Esophagus muscularis mucosa (tissue), 4 donors: ENCODE measurements at places on chromosomes 5 and 9. TPM values are rescaled to one million over a fixed set of nuclear protein-coding genes. Genes with fewer than 3 reads are reported as not detected.

DNA sequence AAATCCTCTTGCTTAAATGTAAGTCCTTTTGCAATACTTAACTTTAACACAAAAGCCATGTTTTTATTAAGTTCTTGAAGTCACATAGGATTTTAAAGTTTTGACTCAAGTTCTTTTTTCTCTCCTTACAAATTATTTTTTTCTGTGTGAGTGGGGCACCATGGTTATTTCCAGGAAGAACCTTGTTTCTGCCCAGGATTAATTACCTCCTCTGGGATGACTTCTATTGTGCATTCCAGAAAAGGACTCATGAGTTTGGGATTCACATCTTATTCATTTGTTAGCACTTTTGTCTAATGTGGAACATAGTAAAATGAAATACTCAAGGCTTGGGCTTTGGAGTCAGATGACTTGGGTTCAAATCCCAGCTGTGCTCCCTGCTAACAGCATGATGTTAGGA lies 421.4 kb upstream of the WWC1 start:
- H3K36me3 ChIP-seq, result no peaks in the 10 kb centered on the region
- H3K27me3 ChIP-seq, result no peaks in the 10 kb centered on the region
- no peak overlapping the region for H3K27ac ChIP-seq
- DNase-seq, result no peak

- no peaks in the 10 kb centered on the region for H3K27me3 ChIP-seq
- H3K4me1 ChIP-seq, result peaks cover 7% of the 10 kb centered on the region
- H3K27ac ChIP-seq, result no peak overlapping the region
- DNase-seq, result no peak
Measured at GRCh38 chr5:115460472-115460871, 84.1 kb downstream of the FEM1C start.

- no peak overlapping the region for H3K4me3 ChIP-seq
- peak; percentile 80 for DNase-seq
- no peaks in the 10 kb centered on the region for H3K36me3 ChIP-seq
- H3K27me3 ChIP-seq, result no peaks in the 10 kb centered on the region
- H3K27ac ChIP-seq, result no peak overlapping the region
Measured at GRCh38 chr5:5629607-5629978, 207.1 kb downstream of the ICE1 start.

DNA sequence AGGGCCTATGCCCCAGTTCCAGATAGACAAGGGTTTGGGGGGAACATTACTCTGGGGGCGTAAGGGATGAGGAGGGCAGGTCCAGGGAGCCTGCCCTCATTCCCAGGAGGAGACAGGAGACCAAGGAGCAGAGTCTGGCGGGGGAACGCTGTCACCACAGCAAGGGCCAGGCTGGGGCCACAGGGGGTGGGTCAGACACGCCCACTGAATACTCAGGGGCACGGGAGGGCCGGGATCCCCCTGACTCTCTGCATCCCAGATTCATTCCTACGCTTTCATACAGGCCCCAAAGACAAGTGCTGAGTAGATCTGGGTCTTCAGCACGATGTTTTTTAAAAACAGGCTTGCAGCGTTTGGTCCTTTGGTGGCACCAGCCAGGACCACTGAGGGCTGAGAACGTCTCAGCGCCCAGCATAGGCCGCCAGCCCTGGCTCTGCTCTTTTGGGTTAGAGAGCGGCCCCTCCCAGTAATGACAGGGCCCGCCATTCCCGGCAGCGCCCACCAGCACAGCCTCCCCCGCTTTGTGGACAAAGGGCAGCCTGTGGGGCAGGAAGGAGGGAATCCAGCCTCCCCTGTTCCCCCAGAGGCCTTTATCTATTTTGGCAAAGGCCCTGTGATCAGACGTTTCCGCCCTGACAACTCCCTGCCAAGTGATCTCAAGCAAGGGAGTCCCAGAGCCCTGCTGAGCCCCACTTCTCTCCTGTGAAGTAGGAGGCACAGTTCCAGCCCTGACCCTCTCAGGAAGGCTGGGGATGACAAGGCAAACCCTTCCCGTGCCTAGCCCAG lies 24.9 kb downstream of the NEK6 start:
- H3K27ac ChIP-seq, result peak overlapping the region; percentile 83
- peaks cover 98% of the 10 kb centered on the region for H3K4me1 ChIP-seq
- H3K36me3 ChIP-seq, result no peaks in the 10 kb centered on the region
- no peak overlapping the region for H3K4me3 ChIP-seq
- no peak for DNase-seq
- H3K27me3 ChIP-seq, result no peaks in the 10 kb centered on the region

DNA sequence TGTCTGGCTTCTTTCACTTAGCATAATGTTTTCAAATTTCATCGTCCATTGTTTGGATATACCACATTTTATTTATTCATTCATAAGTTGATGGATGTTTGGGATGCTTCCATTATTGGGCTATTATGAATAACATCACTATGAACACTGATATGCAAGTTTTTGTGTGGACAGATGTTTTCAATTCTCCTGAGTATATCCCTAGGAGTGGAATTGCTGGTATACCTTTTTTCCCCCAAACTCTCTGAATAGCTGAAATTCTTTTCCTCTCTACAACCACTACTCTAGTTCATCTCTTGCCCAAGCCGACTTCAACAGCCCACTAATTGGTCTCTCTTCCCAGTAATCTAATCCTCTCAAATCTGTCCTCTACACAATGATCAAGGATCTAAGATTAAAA lies 4.7 kb upstream of the ZFR start:
- H3K36me3 ChIP-seq, result no peaks in the 10 kb centered on the region
- H3K4me1 ChIP-seq, result peaks cover 9% of the 10 kb centered on the region
- no peak overlapping the region for H3K27ac ChIP-seq
- no peak for DNase-seq
- H3K27me3 ChIP-seq, result no peaks in the 10 kb centered on the region
- H3K4me3 ChIP-seq, result no peak overlapping the region

DNA sequence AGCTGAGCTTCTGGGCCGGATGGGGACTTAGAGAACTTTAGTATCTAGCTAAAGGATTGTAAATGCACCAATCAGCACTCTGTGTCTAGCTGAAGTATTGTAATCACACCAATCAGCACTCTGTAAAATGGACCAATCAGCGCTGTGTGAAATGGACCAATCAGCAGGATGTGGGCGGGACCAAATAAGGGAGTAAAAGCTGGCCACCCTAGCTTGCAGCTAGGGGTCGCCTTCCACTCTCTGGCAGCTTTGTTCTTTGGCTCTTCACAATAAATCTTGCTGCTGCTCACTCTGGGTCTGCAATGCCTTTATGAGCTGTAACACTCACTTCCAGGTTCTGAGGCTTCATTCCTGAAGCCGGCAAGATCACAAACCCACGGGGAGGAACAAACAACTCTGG lies 354.0 kb downstream of the PRR16 start:
- H3K4me1 ChIP-seq, result no peaks in the 10 kb centered on the region
- H3K27ac ChIP-seq, result no peak overlapping the region
- no peaks in the 10 kb centered on the region for H3K27me3 ChIP-seq

The ZCCHC9 gene
- total RNA-seq, result 25.3 TPM

GRCh38 chr9:124501771-124502320 lies 5.4 kb downstream of the NR5A1 start:
- peaks cover 26% of the 10 kb centered on the region for H3K4me1 ChIP-seq
- no peak for DNase-seq
- no peaks in the 10 kb centered on the region for H3K36me3 ChIP-seq
- no peak overlapping the region for H3K27ac ChIP-seq
- no peak overlapping the region for H3K4me3 ChIP-seq
- H3K27me3 ChIP-seq, result peaks cover 8% of the 10 kb centered on the region

The SLC6A3 gene
- total RNA-seq, result not detected
